ENCODE measurements at places on chromosomes 11 and 22. TPM values are rescaled to one million over a fixed set of nuclear protein-coding genes. Genes with fewer than 3 reads are reported as not detected.
A peak's percentile ranks its signal among the peaks of the same experiment; 100 is the strongest.

DNA sequence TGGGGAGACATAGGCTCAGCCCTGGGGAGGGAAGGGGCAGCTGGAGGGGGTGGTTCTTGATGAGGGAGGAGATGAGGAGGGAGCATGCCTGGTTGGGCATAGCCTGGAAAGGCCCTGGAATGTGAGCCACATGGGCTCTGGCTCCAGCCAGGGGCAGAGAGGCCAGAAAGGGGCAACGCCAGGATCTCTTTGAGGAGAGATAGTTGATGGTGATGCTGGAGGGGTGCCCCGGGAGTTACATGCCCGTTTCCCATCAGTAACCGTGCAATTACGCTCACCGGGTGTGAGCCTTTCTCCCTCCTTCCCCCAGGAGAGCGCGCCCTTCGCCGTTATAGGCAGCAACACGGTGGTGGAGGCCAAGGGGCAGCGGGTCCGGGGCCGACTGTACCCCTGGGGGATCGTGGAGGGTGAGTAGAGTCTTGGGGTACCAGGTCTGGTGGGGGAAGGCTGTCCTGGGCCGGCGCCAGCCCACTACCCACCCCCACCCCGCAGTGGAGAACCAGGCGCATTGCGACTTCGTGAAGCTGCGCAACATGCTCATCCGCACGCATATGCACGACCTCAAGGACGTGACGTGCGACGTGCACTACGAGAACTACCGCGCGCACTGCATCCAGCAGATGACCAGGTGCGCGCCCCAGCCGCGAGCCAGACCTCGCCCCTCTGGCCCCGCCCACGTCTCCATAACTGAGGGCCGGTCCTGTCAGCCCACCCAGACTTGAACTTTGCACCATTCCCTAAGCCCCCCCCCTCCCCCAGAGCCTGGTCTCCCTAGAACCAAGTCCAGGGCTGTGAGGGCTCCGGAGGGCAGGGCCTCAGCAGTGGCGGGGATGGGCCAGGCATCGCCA, 1.8 kb upstream of the GP1BB start:
- no peak for DNase-seq

- peak; percentile 54 for DNase-seq
Measured at GRCh38 chr22:19645391-19645790, 68.9 kb upstream of the SEPTIN5 start.

GRCh38 chr11:128757235-128757711, 63.4 kb downstream of the FLI1 start:
- peak; percentile 86 for DNase-seq

DNA sequence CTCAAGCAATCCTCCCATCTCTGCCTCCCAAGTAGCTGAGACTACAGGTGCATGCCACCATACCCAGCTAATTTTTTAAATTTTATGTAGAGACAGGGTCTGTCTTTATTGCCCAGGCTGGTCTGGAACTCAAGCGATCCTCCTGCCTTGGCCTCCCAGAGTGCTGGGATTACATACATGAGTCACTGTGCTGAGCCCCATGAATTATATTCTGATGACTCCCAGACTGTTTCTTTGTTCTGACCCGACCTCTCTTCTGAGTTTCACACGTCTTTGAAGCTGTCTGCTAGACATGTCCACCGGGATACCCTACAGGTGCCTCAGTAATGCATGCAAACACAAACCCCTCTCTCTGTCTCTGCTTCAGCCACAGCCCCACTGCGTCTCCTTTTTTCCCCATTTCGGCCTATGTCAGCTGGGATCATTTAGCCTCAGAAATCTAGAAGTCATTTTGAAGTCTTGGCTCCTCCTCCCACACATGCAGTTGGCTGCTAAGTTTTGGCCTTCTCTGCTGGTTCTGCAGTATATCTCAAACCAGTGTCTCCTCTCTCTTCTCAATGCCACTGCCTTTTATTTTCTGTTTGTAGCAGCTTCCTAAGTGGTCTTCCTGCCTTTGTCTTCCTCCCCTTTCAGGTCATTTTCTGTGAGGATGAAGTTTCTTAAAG, 4.8 kb downstream of the VPS26B start:
- no peak for DNase-seq

DNA sequence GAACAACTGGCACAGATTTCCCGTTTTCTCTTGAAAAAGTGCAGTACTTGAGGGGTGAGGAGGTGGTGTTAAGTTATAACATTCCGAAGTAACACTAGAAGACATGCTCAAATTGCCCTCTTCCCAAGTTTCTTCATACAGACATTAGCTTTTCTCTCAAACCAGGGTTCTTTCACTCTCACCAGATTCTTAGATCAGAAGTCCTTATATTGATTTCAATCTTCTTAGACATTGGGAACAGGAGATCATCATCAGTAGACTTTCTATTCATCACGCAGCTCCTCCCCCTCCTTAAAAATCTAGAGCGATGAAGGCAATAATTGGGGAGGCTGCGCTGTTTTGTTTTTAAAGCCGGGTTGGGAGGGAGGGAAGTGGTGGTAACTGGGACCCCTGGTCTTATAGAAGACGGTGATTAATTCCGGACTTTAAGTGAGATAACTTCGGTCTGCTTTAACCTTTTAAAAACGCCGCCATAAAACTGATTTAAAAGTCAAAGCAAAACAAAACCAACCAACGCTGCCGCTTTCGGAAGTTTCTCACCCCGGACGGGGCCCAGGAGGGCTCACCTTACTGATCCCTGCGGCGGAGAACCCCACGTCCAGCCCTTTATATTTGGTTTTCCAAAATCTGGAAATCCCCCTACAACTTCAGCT, 665 bp downstream of the USP28 start:
- DNase-seq: peak; percentile 57

DNA sequence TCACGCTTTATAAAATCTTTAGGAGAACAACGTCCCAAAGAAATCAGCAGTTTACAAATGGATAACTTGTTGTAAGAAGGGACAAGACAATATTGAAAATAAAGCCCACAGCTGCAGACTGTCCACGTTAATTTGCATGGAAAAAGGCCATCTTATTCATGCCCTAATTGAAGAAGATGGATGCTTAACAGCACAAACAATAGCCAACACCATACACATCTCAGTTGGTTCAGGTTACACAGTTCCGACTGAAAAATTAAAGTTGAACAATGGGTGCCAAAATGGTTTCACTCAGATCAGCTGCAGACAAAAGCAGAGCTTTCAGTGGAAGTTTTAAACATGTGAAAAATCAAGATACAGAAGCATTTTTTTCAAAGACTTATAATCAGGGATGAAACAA, 314.2 kb downstream of the RAB38 start:
- DNase-seq: no peak

MLC1 gene
- not detected for total RNA-seq

- DNase-seq: no peak
Measured at GRCh38 chr22:37122598-37123180, 13.2 kb upstream of the TMPRSS6 start.

PEX26 gene
- 27.5 TPM for total RNA-seq

SLC17A6 gene
- total RNA-seq: not detected

GRCh38 chr11:86608251-86608799, 64.1 kb downstream of the ME3 start:
- DNase-seq: peak; percentile 92

CTSW gene
- not detected for total RNA-seq

DNA sequence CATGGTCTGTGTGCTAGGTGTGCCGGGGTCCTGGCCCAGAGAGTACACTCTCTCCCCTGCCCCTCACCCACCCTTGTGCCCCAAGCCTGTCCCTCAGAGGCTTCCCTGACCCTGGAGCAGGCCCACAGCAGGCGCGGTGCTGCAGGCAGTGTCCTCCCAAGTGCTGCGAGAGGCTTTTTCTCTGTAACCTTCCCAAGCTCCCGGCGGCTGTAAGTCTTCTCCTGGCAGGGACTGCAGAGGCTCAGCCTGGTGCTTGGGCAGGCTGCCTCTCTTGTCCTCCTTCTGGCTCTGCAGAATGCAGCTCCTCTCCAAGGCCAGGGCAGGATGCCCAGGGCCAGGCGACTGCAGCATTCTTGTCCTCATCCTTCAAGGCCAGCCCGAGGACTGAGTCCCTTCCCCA, 15.9 kb downstream of the RFPL1 start:
- no peak for DNase-seq

- no peak for DNase-seq
Measured at GRCh38 chr22:44460691-44461375, 37.2 kb downstream of the RTL6 start.

DNA sequence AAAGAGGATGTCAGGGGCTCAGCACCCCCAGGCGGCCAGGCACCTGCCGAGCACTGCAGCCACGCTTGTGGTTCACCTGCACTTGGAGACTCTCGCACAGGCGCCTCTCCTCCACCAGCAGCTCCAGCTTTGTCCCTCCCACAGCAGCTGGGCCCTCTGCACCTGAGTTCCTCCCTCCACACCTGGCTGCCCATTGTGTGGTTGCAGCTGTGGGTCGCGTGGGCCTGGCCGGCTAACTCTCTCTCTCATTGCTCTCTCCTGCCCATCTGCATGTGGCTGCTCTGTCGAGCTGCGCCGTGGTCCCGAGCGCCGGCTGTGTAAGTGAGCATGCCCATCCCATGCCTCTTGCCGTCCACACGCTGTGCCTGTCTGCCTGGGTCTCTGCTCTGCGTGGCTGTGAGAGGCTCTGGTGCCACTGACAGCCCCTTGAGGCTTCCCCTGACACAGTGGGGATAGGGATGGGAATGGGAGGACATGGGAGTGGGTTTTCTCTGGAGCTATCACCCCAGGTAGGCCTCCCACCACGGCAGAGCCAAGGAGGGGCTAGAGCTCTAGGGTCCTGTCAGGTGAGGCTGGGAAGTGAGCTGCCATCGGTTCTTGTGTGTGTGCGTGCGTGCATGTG, 8.5 kb upstream of the ACR start:
- DNase-seq: peak; percentile 50

PRODH gene
- total RNA-seq: not detected

- DNase-seq: no peak
Measured at GRCh38 chr11:116864531-116864930, 27.1 kb upstream of the APOA1 start.

DNA sequence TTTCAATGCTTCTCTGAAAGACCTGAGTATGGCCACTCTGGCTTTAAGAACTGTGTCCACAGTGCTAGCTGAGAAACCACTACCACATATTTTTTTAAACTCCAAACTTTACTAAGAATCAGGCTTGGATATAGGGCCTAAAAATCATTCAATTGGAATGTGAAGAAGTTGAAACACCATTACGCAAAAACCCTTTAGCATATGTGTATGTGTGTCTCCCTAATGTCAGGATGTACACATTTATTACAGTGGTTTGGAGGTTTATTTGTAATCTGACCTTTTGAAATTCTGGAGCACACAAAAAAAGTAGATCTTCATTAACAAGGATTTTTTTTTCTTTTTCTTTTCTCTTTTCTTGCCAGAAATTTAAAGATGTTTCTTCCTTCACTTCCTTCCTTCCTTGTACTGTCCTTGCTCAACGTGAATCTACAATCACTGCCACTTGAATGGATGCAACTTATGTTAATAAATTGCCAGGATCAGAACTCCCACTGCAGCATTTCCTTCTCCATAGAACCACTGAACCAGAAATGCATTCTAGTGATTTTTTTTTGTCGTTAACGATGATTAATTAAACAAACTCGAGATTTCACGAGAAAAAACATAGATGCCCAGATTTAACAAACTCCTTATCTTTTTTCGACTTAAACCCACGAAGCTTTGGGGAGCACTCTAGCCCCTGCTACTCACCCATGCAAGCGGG, 3.1 kb upstream of the ADM start:
- DNase-seq: no peak

GNAZ gene
- total RNA-seq: 33.8 TPM

- DNase-seq: no peak
Measured at GRCh38 chr11:75565221-75565814, 3.3 kb downstream of the SERPINH1 start.

GRCh38 chr11:8234425-8234821, 29.3 kb downstream of the LMO1 start:
- no peak for DNase-seq

- DNase-seq: peak; percentile 77
Measured at GRCh38 chr11:64553554-64554201, 37.3 kb upstream of the SLC22A12 start.

Measured in Karpas-422 (cell line).